NCI-H1105 treated with DMSO at 0.1 percent for 48 hours (cell line): ENCODE measurements at places on chromosomes 1 and 21.

DNA sequence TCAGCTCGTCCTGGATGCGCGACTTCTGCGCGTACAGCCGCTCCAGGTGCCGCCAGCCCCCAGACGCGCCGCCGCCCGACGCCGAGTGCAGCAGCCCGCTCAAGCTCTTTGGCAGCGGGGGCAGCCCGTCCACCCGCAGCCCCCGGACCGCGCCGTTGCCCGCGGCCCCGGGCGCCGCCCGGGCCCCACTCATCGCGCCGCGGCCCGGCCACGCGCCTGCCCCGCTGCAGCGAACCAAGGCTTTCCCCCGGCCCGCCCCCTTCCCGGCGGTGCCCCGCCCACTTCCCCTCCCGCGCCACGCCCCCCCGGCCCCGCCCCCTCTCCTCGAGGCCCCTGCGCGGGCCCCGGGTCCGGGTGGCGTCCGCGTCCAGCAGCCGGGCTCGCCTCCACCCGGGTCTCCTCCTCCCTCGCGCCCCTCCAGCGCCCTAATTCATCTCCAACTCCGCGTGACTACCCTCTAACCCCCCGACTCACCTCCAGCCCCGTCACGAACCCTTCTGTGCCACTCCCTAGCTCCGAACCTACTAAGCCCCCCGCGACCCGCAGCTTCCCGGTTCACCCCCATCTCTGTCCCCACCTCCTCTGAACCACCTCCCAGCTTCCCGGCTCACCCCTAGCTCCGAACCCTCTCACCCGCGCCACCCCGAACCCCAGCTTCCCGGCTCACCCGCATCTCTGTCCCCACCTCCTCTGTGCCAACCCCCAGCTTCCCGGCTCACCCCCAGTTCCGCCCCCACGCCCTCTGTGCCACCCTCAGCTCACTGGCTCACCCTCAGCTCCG lies at the start of gene FAM89A:
Gene FAM89A, minus strand, starts transcription at position 236 of the 781 bp plus-strand sequence. Its CDS starts 43 bp downstream, at position 193.
- peak; percentile 3 for DNase-seq

GRCh38 chr21:37058261-37058660 lies 14.6 kb downstream of the PIGP start:
- no peak for DNase-seq

- no peak for DNase-seq
Measured at GRCh38 chr1:32406629-32407111, 12.4 kb upstream of the BSDC1 start.

DNA sequence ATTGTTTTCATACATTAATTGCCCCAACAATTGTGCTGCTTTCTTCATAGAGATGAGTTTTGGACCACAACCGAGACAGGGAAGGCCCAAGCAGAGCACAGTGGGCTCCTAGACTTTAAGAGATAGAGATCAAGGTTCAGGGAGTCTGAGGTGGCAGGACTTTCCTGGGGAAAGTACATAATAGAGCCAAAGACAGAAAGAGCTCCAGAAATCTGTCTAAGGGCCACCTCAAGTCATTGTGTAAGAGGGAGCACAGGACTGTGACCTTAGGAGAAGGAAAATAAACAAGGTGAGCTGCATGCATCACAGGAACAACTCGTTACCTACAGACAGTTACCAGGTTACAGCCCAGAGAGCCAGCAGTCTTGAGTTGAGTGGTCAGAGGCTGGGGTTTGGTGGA lies 41.3 kb upstream of the CR2 start:
- DNase-seq = no peak

GRCh38 chr1:59178339-59179187 lies 118.3 kb upstream of the FGGY start:
- no peak for DNase-seq

GRCh38 chr1:21174230-21174629 lies 2.5 kb downstream of the EIF4G3 start:
- no peak for DNase-seq
